ENCODE measurements at places on chromosomes 16 and 17.

- DNase-seq, result no peak
Measured at GRCh38 chr17:51059781-51060180, 60.9 kb downstream of the SPAG9 start.

DNA sequence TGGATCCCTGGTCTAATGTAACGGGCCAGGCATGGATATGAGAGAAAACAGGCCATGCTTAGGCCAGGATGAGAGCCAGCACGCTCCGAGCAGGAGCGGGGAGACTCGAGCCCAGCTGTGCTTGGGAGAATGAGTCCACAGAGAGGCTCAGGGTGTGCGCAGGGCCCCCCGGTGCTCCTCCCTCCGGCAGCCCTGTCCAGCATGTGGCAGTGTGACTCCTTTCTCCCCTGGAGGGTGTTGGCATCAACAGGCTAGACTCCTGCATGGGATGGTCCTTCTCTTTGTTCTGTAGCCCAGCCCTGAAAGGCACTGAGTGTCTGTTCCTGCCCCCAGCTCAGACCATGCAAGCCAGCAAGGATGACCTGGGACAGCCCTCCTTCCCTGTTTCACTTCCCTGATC, 23.4 kb downstream of the PGS1 start:
- no peak for DNase-seq

DNA sequence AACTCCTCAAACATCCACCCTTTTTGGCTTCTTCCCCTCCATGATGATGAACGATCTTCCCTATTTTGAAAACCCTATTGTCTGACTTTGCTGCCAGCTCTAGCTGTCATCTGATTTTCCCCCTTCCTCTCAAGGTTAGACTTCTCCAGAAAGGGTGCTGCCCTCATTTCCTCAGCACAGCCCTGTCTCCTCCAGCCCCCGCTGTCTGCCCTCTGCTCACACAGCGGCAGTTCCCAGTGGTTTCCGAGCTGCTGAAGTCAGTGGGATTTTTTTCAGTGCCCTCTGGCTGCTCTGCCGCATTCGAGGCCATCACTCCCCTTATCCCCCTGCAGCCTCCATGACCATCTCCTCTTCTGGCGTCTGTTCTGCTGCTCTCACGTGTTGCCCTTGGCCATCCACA, 26.6 kb upstream of the C17orf107 start:
- DNase-seq, result no peak

DNA sequence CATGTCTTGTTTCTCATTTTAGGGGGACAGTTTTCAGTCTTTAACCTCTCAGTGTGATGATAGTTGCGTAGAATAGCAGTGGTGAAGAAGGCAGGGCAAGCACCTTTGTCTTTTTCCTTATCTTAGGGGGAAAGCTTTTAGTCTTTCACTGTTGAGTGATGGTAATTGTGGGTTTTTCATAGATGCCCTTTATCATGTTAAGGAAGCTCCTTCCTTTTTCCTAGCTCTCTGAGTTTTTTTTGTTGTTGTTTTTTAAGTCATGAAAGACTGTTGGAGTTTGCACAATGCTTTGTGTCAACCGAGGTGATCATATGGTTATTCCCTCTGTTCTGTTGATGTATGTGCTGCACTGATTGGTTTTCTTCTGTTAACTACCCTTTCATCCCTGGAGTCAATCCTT, 15.7 kb downstream of the NOL11 start:
- DNase-seq, result no peak

DNA sequence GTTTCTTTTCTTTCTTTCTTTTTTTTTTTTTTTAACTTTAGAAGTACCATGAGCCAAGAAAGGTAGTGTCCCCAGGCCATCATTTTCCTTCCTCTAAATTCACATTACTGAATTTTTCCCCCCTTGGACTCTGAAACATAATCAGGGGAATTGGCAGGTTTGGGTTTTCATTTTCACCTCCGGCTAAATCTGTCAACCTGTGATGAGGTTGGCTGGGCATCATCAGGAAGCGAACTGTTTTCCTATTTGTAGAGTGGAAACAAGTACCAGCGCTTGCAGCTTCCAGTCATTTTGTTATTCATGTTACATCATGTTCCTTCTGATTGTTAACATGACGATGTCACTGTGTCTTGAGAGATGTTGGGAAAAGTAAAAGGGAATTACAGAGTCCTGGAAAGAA, 641.9 kb upstream of the RBFOX1 start:
- DNase-seq, result no peak

GRCh38 chr16:18983565-18984434, at the start of gene TMC7:
TMC7 (plus strand) TSS chr16:18983934; CDS start chr16:18984064, 130 bp downstream.
- no peak for DNase-seq

- DNase-seq, result no peak
Measured at GRCh38 chr17:39963829-39964228, 1.0 kb downstream of the GSDMA start.

DNA sequence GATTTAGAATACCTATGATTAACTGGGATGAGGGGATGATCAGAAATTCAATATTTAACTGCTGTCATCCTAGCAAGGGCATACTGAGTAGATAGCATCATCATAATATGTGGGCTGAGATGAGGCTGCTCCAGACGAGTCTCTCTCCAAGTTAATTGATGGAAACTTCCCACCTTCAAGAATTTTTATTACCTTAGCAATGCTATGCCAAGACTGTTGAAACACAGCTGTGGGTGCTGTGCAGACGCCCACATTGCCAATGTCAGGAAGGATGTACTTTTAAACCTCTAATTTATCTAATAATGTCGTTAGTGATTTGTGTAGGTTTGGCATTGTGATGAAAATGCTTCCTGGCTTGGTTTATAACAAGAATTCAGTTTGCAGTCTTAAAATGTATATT, 170.4 kb downstream of the TRIM37 start:
- DNase-seq, result no peak

DNA sequence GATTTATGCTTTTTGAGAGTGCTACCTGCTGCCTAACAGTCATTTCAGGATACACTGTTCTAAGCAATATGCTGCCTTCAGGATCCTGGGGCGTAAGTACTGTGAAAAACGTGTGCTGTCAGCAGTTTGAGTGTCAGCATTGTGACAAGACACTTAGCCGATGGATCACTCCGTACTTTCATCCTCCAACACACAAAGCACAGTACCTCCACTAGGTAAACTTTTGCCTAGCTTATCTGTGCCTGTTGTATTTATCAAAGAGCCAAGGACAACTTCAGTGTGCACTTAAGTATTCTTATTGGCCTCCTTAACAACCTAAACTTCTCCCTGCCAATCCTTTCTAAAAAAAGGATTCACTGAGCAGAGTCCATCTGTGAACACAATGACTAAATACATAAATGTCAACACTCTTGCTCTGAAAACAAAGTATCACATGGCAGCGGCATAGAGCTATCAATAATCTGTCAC, 33.8 kb upstream of the PHLPP2 start:
- DNase-seq, result no peak

DNA sequence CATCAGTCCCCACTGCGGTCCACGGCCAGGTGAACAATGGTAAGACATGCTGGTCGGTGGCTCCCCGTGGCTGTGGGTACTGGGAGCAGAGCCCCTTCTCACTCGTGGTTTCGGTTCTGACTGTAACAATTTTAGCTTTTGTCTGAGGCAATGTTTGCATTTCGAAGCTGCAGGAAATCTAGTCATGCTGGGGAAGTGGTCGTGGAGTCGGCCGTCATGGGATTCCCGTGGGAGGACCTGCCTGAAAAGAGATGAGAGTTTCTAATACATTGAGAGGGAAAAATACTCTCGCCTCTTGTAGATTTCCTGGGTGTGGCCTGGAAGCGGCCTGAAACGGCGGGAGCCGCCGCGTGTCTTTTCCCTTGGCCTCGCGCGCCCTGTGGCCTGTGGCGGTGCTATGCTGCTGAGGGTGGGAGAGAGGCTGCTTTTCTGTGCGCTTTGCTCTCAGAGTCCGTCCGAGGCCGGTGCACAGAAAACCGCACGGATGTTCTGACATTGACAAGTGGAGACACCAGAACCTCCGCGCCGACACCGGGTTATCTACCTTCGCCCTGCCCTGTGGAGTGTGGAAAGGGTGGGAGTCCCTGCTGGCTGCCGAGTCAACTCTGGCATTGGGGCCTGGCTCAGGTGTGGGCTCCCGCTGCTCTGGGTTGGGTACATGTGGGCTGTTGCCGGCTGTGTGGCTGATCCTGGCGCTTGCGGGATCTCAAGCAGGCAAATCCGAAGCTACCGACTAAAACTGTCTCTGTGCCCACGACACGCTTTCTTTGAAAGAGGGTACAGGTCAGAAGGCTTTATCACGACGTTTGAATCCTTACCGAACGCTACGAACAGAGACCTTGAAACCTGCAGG, 60.8 kb downstream of the WDR45B start:
- DNase-seq, result no peak

- DNase-seq, result no peak
Measured at GRCh38 chr17:68221786-68222185, 26.1 kb upstream of the AMZ2 start.

DNA sequence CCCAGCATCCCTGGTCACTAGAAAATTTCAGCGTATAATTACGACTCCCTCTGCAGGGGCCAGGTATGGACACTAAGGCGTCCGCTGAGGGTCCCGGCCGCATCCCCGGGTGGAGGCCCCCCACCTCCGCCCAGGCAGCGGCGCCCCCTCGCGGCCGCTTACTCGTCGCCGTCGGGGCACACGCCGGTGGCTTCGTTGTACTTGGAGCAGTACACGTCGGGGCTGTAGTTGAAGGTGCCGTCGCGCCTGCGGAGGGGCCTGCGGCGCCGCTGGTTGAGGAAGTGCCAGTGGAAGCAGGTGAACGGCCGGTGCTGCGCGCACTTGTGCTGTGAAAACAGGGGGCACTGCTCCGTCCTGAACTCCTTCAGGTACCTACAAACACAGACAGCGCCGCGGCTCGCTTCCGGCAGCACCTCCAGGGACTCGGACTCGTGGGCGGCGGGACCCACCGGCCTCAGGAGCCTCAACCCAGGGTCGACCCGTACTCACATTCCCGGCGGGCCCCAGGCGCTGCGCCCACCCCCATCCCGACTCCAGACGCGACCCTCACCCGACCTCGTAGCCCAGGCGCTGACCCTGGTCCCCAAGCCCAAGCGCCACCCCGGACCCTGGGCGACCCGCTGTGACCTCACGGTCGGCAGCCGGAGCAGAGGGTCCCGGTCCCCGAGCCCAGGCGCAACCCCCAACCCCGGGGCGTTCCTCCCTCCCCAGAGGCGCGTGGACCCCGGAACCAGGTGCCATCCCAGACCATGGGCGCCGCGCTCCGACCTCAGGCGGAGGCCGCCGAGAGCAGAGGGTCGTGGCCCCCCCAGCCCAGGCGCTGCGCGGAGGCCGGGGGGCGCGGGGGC, 596 bp downstream of the UNKL start:
- DNase-seq, result peak; percentile 58

- DNase-seq, result no peak
Measured at GRCh38 chr17:67359960-67360791, 6.2 kb downstream of the PSMD12 start.

GRCh38 chr17:74187761-74188160, 15.7 kb upstream of the RPL38 start:
- DNase-seq, result no peak

- DNase-seq, result no peak
Measured at GRCh38 chr17:50168319-50168718, 2.5 kb downstream of the SGCA start.

DNA sequence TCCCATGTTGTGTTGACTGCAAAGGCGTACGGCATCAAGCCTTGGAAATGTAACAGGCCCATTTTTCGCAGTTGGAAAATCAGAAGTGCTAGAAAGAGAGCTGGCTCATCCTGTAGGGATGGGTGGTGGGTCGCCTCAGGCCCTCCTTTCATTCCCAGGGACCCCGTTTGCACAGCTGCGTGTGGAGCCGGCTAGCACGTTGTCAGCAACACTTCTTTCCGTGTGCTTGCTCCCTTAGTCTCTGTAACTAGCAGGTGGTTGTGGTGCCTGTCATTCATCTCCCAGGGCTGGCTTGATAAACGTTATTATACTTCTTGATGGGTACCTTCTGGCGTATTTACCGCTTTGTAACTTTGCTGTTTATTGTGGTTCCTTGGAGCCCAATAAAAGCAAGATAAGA, 239.0 kb upstream of the CACNG5 start:
- no peak for DNase-seq

DNA sequence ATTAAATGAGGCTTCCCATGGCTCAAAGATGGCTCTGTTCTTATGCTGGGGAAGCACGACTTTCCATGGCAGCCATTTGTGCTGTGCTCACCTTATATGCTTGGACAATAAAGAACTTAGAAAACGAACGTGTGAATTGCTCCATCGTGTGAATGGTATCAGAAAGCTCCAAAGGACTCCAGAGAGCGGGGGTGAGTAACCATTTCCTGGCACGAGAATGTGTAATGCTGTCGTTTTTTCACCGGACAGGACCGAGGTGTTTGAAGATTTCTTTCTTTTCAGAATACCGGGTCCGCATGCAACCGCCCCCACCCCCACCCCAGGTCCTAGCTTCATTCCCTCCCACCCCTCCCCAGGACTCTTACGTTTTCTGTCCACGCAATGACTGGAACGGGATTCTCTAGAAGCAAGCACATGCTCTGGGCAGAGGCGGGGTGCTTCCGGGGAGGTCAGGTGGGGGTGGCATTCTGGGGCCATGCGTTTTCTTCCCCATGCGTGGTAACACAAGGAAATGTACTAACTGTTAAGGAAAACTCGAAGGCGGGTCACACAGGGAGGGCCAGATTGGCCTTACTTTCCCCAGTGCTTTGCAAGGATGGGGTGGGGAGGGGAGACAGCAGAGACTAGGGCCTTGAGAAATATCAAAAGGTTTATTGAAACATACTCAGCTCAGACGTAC, 26.2 kb downstream of the GPRC5B start:
- no peak for DNase-seq

- no peak for DNase-seq
Measured at GRCh38 chr17:57539529-57540301, 205.4 kb downstream of the CCDC182 start.

DNA sequence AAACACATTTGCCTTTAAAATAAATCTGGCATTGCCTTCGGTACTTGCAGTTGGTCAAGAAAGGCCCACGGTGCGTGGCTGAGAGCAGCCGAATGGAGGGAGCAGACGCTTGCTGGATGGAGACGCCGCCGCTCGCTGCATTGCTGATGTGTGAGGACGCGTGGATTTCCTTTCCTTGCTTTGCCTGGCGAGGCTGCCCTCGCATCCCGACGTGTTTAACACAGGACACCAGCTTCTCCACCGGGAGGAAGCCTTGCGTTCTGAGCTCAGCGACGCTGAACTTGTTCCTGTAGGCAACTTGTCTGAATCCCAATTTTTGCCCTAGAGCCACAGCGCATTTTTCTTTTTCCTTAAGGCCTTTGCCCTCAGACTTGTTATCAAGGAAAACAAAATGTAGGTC, 45.8 kb downstream of the COX4I1 start:
- DNase-seq, result no peak

- no peak for DNase-seq
Measured at GRCh38 chr16:54862529-54862928, 68.1 kb upstream of the IRX5 start.

Measured in activated T-cell treated with anti-CD3 and anti-CD28 coated beads for 1 hour (primary cell).